OCI-M1 (cell line): ENCODE measurements at places on chromosomes 2 and 18.

DNA sequence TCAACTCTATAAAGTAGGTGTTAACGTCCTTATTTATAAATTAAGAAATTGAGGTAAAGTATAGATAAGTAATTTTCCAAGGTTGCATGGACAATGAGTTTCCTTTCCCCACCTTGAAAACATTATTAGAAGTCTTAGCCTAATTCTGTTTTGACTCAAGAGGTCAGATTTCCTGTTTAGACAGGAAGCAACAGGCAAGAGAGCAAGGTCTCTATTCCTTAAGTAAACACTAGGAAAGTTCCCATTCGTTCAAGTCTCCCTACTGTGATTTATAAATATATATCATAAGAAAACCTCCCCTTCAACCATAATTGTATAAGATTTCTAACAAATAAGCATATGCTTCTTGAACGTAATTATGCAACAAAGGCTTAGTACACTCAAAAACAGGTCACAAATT is 40.3 kb downstream of the CLASP1 start:
- no peak for DNase-seq

DNA sequence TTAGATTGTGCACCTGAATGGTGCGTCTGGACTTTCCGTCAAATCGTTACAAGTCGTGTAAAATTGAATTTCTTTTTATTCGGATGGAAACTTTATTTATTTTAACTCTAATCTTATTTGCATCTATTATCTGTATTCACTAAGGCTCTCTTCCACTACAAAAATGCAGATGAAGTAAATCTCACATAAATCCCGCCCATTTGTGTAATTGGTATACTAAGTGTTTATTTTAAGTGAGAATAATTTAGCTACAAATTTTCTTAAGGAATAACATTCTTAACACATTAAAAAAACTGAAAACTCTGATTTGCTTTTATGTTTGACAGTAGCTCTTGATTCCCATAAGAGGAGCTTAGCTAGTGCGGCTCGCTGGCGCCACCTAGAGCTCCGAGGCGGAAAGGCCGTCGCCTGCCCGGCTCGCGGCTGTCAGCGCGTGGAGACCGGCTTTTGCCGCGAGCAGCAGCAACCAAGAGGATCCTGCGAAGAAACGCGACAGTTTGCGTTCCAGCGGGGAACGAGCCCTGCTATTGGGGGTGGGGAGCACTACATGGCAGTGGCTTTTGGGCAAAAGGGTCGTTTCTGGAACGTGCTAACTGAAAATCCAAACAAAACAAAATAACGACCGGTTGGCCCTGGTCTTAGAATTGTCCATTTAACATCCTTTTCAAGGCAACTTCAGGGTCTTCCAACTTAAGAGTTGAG is 6.7 kb downstream of the SP9 start:
- peak; percentile 92 for DNase-seq

GRCh38 chr2:57461624-57462023 is 585.0 kb upstream of the VRK2 start:
- no peak for DNase-seq

DNA sequence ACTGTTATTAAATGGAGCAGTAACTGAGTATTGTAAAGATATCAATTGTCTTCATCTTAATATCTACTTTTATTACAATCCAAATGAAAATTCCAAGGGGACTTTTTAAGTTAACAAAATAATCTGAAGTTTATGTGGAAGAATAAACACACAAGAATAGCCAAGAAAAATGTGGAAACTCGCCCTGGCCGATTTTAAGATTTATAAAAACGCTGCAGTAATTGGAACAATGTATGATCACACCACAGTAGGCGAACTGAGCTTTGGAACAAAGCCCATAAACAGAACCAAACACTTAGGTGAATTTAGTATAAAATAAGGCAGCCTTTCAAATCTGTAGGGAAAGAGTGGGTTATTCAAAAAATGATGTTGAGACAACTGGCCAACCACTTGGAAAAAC is 96.3 kb downstream of the ANTXR1 start:
- DNase-seq: no peak

DNA sequence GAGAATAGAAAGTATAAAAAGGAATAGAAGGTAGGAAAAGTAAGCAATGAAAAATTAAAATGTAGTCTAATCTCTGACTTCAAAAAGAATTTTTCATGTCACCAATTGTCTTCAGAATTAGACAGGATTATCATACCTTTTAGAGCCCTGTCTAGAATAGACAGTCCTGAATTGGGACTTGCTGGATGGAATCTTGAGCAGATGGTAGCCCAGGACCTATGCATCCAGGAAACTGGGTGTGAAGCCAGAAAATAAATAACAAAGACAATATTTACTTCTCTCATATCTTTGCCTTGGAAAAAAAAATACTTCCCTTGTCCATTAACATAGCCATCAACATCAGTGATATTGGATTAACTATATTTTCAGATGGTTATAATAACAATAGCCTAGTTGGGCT is 97.8 kb upstream of the UNC80 start:
- no peak for DNase-seq

- DNase-seq: no peak
These were observed 241.4 kb upstream of the SALL3 start for GRCh38 chr18:78738076-78738690.

DNA sequence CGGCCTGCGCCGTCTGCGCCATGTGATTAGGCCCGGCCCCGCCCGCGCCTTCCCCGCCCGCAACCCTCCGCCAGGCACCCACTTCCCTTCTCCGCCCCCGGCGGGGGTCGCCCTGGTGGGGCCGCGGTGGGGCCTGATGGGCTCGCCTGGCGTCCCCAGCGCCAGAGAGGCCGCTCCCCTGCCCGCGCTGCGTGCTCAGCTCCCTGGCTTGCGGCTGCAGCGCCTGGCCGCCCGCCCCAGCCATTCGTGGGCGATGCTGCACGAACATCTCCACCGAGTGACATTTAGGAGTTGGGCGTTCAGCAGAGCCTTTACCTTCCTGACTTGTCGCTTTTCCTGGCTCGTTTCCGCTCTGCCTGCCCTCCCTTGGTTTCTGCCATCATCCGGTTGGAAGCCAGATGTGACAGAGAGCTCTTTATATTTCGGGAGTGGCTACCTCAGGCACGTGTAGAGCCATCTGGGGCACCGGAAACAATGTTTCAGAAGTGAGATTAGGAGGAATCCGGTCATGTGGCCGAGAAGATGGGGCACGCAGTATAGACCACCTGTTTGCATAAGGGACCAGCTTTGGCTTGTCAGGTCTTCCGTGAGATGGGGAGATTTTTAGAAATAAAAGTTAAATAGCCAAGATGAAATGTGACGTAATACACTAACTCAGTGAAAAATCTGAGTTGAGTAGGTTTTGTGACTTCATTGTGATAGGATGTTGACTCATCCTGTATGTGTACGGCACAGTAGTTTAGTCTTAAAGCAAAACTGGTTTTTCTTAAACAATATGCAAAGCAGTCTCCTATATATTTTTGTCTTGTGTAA is 1.2 kb downstream of the GLS start:
- DNase-seq: peak; percentile 92

- DNase-seq: no peak
These were observed 122.3 kb downstream of the MRO start for GRCh38 chr18:50697509-50697908.

- DNase-seq: no peak
These were observed 2.9 kb upstream of the TMSB10 start for GRCh38 chr2:84902526-84902925.

- DNase-seq: no peak
These were observed 84.5 kb downstream of the AOX1 start for GRCh38 chr2:200670313-200670712.

GRCh38 chr2:240995041-240996021 is 3.1 kb upstream of the SNED1 start:
- no peak for DNase-seq

- DNase-seq: no peak
These were observed 433.2 kb downstream of the FBXO15 start for GRCh38 chr18:73714466-73714865.

DNA sequence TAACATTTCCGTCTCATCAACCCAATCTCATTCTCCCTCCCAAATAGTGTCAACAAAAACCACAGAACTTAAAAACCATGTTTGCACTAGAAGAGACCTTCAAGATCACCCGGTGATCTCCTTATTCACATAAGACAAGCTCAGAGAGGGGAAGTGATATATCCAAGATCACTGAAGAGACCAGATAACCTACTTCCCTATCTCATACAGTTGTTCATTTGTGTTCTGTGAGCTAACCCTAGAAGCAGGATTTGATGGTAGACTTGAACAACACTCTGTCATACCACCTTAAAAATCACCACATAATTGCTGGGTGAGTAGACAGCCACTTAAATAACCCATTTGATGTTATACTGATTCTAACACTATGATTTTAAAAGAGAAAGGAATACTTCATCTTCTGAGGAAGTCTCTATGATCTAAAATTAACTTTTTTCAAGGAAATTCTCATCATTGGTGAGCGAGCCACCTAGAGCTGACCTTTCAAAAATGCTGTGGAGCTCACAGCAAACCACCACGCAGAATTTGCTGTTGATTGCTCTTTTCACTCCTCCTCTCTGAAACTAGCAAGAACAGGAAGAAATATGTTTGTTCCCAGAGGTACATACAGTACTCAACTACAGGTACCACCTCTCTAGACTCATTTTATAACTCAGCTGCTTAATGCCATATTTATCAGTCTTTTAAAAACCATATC is 15.1 kb downstream of the AAK1 start:
- DNase-seq: peak; percentile 65
